ENCODE measurements at places on chromosomes 4 and X.

- no peak for DNase-seq
Measured at GRCh38 chrX:131305926-131306325, 16.8 kb upstream of the IGSF1 start.

DNA sequence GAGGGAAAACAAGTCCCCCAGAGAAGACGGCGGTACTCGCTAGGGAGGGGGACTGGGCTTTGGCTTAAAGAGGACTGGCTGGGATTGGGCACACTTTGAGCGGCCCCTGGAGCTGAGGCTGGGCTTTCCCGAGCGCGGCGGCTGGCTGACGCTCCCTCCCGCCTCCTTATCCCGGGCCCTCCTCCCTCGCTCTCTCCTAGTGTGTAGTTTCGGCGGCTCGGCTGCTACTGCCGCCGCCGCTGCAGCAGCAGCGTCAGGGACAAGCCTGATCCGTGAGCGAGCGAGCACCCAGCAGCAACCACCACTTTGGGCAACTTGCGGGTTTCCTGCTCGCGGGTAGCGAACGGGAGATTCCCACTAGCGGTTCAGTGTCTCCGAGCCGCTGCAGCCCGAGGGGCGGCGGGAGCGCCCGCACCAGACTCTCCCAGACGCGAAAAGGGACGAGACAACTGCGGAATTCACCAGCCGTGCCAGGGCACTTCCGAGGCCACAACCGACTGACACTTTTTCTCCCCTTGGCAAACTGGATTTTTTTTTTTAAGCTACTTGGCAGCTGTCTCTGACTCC is 632 bp upstream of the PCDH7 start:
- DNase-seq, result no peak

DNA sequence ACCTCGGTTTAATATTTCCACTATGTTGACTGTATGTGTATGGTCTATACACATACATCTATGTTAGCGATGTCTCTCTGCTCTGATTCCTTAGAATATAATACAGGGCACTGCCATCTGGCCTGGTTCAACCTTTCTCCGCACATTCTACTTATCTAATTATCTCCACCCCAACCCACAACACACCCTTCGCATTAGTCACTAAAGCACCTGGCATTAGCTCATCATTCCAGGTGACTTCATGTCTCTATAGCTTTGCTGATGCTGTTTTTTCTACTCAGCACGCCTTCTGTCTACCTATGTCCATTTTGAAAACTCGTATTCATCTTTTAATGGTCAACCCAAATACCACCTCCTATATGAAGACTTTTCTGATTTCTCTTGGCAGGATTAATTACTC is 425.2 kb upstream of the RASGEF1B start:
- no peak for DNase-seq

- no peak for DNase-seq
Measured at GRCh38 chr4:133513901-133514300, 364.8 kb downstream of the PCDH10 start.

DNA sequence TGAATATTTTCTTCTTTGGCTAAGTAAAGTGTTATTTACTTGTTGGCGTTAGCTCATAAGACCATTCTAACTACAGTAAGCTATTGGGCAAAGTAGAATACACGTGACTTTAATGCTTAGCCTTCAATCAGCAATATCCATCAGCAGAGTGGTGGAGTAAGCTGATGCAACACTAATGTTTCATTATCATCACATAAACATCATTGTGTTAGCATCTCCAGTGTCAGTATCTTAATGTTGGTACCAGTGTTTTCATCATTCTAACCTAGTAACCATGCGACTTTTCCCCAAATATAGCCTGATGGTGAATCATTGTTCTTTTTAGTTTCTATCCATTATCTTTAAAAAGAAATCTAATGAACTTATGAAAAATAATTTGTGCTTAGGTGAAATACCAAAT is 48.5 kb downstream of the APOOL start:
- DNase-seq, result no peak

DNA sequence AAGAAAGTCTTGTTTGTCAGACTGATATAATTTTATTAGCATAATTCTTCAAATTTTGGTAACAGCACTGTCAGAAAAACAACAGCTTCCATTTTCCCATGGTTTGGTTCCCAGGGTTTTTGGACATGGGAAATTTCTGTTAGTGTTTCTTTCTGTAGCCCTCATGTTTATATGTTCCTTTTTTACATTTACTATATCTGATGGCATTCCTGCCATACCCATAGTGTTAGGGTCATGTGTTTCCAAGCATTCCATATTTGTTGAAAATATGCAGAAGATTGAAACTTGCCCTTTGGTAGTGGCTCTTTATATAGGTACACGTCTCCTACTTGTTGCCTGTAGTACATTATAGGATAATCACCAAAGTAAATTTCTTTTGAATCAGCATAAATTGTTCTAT is 65.8 kb downstream of the PDLIM5 start:
- no peak for DNase-seq

DNA sequence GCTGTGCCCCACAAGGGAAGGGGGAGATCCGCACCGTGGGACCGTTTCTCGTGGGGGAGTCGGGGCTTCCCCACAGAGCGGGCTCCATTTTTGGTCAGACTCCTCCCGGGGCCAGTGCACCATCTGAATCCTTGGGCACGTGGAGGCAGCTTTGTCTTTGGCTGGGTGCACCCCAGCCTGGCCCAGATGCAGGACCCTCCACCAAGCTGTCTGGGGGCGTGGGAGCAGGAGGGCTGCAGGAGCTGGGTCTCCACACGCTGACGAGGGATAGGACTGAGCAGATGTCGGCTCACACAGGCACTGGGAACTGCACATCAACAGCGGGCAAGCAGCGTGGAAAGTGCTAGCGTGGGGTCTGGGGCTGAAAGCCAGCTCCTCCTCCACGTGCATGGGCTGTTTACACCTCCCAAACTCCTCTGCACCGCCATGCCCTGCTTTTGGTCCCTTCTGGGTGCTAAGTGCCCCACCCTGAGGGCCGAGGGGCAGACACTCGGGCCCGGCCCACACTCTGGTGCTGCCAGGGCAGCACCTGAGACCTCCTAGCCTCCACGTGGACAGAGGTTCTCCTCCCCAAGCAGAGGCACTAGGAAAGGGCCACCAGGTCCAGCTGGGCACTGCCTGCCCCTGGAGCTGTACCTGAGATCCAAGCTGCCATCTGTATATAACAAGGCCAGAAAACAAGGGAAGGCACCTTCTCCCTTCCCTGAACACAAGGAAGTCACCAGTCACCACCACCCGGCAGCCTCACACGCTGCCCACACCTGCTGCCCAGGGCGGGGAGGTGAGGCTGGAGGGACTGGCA is 13.8 kb downstream of the DGKQ start:
- no peak for DNase-seq

GRCh38 chr4:128776794-128777216 is 32.7 kb upstream of the JADE1 start:
- no peak for DNase-seq

DNA sequence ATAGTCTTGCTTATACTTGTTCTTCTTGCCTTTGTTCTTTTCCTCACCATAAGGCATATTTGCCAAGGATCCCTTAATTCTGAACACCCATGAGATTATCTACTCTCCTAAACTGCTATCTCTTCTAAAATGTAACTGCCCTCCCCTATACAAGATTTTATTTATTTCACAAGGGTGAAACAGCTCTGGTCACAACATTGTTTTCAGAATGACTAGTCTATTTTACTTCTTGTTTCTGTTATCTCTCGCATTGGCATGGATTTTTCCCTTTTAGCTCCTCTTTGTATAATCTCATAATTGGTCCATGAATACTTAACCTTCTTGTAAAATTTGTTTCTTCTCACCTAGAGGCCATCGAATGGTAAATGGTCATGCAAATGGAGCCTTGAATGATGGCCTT is 17.2 kb upstream of the COL25A1 start:
- no peak for DNase-seq

DNA sequence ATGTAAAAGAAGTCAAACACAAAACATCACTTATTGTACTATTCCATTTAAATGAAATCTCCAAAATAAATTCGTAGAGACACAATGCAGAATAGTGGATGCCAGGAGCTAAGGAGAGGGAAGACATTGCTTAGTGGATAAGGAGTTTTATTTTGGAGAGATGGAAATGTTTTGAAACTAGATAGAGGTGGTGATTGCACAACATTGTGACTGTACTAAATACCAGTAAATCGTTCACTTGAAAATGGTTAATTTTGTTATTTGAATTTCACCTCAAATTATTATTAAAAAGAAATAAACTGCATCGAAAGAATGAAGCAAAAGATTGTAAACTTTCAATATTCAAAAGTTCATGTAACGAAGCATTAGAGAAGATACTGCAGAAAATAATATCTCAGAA is 9.7 kb upstream of the ACSL4 start:
- no peak for DNase-seq

DNA sequence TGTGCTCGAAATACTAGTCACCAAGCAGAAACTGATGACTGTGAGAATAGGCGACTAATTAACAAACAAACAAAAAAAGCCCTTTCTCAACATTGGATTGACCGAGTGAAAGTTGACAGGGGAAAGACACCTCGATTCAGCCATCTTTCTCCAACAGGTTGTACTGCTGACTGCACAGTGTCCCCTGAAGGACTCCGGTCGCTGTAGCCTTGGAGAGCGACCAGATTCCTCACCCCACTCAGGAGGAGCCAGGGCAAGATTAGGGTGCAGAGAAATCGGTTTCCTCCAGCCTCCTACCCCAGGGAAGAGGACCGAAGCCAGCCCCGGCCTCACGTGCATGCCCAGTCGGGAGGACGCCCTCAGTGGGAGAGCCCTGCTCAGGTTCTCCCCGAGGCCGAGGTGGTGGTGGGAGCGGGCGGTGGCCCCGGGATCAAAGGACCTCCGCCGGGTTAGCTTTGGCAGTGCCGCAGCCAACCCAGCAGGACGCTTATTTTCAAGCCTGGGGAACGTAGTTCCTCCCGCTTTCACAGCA is 1.1 kb upstream of the RAP1GDS1 start:
- DNase-seq, result no peak

DNA sequence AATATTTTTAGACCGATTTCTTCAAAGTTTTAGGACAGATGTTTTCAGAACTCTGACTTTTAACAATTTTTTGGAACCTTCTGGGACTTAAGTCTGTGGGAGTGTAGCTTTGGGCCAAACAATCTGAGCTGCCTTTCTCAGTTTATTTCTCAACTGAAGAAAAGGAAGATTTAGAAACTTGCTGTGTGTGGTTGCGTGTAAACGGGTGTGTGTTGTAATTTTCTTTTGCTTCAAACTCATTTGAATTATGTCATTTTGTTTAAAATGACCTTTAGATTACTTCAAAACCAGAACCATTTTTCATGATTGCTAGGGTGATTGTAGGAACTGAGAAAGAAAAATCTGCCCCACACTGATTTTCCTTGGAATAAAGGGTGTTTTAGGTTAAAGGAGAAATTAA is 577.7 kb upstream of the GALNTL6 start:
- DNase-seq, result no peak

DNA sequence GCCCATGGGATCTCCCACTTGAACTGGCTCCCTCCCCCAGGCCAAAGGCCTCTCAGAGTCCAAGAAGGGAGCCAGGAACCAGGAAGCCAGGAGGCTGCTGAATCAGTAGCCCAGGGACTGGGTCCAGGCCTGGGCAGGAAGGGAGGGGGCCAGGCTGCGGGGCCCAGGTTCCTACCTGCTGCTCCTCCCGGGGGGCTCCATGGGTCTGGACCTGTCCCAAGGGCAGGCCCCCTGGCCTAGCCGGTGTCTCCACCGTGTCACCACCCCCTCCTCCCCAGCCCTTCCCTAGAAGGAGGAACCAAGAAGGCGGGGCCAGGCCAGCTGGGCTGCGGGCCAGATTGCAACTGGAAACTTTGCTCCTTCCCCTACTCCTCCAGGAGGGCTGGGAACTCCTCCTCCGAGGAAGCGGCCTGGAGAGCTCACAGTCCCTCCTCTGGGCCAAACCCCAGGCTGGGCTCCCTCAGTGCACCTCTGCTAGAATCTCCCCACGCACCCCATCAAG is at the start of gene IQSEC2:
Gene IQSEC2, minus strand, starts transcription at position 264 of the 502 bp plus-strand sequence.
- no peak for DNase-seq

Measured in NK-92 treated with Interleukin-12 subunit alpha and Interleukin-12 subunit beta, amount 100 ng/mL, for 24 hours (cell line).